NCI-H1417 (cell line): ENCODE measurements at places on chromosomes 13 and 19.

DNA sequence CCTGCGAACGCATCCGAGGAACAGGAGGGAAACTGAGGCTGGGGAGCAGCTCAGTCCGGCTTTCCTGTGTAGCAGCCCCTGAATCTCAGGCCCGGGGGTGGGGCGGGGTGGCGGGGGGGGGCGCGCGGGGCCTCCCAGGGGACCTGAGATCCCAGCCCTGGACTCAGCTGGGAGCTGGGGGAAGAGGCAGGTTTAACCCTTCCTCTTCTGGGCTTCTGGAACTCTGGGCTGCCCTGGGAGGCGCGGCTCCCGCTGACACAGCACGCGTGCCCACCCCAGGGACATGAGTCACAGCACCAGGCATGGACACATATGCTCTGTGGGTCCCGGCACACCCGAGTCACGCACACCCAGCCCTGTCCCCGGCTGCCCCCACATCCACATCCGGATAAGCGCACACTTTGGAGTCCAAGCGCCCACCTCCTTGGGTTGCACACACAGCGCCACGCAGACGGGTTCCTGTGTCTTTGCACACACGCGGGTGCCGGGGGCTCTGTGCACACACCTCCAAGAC is 3.5 kb upstream of the CIRBP start:
- DNase-seq = no peak

GRCh38 chr13:19645000-19645399 is 11.5 kb downstream of the MPHOSPH8 start:
- DNase-seq = no peak

- no peak for DNase-seq
These were observed 95.2 kb downstream of the ELF1 start for GRCh38 chr13:40923867-40924266.

DNA sequence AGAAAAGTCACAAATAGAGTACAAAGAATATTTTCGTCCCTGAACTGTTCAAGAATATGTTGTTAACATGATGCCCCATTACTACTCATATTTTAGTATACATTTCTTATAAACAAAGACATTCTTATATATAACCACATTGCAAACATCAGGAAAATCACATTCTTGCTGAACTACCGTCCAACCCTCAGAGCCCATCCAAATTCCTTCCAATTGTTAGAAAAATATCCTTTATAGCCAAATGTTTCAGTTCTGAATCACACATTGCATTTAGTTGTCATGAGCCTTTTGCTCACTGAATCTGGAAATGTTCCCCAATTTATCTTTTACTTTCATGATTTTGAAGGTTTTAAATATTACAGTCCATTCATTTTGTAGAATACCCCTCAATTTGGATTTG is 467.8 kb upstream of the ARGLU1 start:
- no peak for DNase-seq

DNA sequence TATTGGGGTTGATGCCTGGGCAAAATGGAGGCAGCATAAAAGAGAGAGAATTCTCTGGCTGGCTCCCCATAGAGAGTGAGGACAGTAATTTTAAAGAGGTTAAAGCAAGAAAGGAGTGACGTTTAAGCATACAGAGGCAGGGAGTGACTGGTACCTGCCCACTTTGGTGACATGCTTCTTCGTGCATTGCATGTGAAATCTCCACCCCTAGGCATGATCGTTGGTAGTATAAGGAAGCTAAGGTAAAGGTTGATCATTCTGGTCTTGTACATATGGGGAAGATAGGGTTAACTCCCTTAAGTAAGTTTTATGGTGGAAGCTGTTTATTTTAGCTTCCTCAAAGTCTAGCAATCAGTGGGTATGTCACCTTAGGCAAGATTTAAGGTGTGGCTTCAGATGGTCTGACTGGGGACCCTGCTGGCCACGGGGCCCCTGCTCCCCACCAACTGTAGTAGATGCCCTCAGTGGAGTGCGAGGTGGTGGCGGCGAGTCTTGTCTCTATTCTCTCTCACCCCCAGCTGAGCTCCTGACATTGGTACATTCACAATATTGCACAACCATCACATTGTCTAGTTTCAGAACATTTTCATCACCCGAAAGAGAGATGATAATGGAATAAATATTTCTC is 797.5 kb upstream of the SPRY2 start:
- DNase-seq = no peak

- DNase-seq = no peak
These were observed 238.5 kb downstream of the FGF9 start for GRCh38 chr13:21909331-21909730.

GRCh38 chr19:56660381-56661107 is 11.0 kb downstream of the ZNF835 start:
- no peak for DNase-seq

DNA sequence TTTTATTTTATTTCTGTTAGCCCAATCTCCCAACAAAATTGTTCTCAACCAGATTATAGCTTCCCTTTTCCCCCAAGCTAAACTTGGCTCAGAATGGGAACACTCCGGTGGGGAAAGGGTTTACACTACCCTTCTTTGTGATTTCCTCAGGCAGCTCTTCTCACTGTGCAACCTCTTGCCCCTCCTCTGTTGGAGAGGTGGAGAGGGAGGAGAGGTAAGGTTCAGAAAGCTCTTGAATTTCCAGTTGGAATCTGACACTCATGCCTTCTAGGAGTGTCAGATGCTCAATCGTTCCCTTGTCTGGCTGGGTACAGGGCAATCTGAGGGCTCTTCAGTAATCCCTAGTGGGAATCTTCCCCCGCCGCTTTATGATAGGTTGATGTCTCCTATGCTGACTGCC is 486.1 kb upstream of the KLF12 start:
- peak; percentile 88 for DNase-seq

GRCh38 chr13:111335298-111335697 is 14.9 kb downstream of the TEX29 start:
- no peak for DNase-seq

DNA sequence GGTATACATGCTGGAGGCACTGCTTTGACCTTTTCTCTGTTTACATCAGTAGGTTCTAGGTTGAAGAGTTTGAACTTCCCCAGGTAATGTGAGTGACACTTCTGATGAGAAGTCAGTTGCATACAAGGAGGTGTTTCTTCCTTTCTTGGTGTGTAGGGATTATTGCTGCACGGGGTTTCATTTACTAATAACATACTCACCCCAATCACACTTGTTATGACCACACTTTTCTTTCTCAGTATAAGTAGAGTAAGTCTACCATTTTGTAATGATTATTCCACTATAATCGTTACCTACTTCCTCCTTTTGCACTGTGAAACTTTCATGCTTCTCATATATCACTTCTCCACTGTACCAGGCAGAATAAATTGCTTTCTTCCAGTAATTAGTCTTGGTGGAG is 138.0 kb downstream of the TNFSF13B start:
- DNase-seq = no peak

GRCh38 chr19:42269478-42270345 is 660 bp downstream of the CIC start:
- no peak for DNase-seq

- peak; percentile 19 for DNase-seq
These were observed 2.9 kb downstream of the CILP2 start for GRCh38 chr19:19540715-19541515.

DNA sequence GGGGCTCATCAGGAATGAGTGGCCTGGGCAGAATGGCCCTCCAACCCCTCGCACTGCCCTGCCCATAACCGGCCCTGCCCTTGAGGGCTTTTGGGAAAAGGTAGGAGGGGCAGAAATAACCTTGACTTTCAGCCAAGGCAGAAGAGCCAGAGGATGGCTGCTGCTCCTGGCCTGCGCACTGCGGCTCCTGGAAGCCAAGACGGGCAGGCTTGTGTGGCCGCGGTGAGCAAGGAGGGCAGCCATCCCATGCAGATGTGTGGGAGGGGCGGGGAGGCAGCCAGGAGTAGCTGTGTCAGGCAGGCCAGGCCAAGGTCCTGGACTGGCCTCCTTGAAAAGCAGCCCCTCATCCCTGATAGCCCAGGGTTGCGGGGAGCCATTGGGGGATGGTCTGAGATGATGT is 57.6 kb upstream of the URI1 start:
- DNase-seq = no peak

DNA sequence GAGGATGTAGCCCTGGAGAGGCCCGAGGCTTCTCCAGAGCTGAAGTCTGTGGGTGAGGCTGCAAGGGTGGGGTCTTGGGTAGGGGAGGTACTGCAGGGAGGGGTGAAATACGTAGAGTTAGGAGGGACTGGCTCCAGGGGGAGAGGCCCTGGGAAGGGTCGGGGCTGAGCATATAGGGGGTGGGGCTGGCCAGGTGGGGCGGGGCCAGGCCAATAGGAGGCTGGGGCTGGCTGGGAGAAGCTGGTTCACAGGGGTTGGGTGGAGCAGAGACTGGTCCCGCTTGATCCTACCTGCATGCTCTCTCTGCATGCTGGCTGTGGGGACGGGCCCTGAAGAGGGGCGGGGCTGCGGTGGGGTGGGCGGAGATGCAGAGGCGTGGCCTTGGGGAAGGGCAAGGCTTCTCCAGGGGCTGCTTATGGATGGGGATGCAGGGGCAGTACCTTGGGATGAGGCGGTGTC is 51.9 kb downstream of the CELF5 start:
- peak; percentile 84 for DNase-seq

DNA sequence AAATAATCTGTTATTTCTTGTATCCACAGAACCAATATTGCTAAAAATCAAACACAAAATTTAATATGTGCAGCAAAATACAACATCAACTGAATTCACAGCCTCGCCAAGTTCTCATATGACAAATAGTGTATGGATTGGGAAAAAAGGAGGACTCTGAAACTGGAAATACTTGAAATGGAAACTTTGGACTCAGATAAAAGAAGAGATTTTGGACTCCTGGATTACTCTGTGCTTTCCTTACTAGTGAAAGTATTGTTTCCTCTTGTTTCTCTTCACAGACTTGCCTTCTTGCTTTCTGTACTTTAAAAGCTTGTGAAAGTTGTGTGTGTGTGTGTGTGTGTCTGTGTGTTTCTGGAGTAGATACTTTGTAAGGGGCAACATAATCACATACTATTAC is 1596.3 kb downstream of the PCDH9 start:
- no peak for DNase-seq

DNA sequence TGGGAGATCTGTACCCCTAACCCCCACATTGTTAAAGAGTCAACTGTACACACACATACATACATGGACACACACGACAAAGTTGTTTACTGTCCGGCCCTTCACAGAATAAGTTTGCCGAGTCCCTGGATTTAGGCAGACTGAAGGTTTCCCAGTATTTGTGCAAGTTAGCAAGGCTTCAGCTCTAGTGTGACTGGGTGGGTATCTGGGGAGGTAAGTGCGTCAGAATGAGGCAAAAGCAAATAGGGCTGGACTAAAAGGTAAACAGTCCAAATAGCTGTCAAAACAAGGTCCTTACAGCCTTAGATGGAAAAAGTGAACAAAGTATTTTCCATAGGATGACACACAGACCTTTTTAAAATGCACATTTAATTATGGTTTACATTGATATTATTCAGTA is 228.4 kb upstream of the UFM1 start:
- no peak for DNase-seq

- no peak for DNase-seq
These were observed 217.1 kb upstream of the SPRY2 start for GRCh38 chr13:80558074-80558473.

- peak; percentile 10 for DNase-seq
These were observed 71.1 kb downstream of the PDS5B start for GRCh38 chr13:32657309-32657708.

DNA sequence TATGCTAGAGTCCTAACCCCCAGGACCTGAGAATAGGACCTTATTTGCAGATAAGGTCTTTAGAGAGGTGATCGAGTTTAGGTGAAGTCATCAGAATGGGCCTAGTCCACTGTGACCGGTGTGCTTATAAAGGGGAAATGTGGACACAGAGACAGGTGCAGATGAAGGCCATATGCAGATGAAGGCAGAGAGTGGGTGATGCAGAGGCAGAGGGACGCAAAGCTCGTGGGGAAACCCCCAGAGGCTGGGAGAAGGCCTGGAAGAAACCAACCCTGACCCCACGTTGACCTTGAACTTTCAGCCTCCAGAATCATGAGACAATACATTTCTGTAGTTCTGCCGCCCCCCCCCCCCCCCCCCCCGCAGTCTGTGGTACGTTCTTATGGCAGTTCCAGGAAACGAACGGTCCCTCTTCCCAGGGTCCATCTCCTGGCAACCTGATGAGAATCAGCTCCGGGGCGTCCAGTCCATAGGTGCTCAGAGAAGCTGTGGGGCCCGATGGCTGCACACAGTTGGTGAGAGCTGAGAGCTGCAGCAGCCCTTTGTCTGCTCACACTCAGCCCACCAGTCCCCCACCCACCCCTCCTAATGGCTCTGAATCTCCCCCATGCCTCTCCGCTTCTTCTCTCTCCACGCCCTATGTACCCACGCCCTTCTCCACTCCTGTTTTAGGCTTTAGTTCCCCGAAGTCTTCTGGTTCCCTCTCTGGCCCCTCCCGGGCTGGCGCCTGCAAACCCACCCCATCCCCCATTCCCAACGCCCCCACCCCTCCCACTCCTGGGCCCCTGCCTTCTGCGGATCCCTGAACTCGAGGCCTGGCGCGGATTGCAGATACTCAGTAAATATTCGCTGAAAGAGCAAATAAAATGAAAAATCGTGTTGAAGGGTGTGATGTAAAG is 218.3 kb upstream of the MAB21L1 start:
- DNase-seq = no peak

DNA sequence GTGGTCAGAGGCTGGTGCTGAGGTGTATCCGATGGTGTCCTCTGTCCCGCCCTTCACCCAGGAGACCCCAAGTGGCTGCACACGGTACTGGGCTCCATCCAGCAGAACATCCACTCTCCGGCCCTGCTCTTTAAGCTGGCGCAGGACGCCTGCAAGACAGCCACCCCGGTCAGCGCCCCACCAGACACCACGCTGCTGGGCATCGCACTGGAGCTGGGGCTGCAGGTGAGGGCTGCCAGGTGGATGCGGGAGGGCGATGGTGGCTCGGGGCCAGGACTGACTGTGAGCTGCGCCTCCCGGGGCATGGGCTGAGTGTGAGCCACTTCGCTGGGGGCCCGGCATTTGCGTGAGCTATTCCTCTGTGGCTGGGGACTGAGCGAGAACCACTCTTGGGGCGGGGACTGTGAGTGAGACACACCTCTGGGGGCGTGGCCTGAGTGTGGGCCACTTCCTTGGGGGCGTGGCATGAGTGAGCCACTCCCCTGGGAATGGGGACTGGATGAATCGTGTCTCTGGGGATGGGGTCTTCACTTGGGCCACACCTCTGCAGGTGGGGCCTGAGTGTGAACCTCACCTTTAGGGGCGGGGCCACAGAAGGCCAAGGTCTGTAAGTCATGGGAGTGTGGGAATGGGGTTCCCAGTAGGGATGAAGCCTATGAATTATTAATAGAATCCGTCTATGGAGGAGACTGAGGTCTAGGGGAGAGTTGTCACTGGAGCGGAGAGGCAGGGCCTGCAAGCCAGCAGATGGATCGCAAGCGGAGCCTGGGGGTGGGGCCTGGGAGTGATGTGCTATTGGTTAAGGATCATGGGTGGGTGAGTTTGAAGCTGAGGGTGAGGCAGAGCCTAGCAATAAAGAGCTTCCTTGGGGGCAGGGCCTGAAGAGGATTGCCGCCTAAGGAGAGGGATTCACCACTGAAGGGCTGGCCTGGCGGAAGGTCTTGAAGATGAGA is 30.5 kb downstream of the ZSWIM4 start:
- DNase-seq = peak; percentile 88
